Muscle of arm (tissue), 14 donors: ENCODE measurements at places on chromosomes 12 and 14. TPM values are rescaled to one million over a fixed set of nuclear protein-coding genes. Genes with fewer than 3 reads are reported as not detected.

- DNase-seq, result no peak
These were observed 569.9 kb upstream of the MGAT4C start for GRCh38 chr12:86826051-86826450.

DNA sequence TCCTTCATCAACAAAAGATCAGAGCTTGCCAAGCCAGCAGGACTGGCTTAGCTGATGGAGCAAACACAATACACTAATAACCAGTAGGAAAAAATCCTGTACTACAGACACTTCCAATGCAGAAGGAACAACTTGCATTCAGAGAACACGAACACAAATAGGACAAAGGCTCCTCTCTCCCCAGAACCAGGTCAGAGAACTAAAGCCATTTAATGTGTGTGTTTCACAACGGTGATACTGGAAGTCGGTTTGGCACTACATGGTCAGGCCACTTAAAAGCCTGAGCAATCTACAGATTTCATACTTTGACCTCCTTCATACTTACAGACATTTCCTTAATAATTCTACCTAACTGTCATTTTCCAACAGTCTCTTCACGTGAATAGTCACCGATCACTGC, 6.3 kb downstream of the CS start:
- no peak for DNase-seq

- DNase-seq, result no peak
These were observed 95.3 kb upstream of the MED13L start for GRCh38 chr12:116372815-116373214.

GRCh38 chr14:96705422-96706092, 91.6 kb upstream of the VRK1 start:
- DNase-seq, result no peak

DNA sequence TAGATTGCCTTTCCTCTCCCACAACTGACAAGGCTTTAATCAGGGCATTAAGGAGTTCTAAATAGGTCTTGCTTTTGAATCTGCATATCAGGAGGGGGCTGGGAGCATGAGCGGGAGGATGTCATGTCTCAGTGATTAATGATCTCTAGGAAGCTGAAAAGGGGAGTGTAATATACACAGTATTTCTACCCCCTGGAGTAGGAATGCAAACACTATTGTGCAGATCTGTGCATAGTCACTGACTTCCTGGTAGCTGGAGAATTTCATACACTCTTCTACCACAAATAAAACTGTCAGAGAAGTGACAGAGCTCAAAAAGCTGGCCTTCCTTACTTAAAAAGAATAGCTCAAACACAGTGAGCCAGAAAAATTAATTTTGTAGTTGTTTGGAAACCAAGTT, 65.8 kb downstream of the RIC8B start:
- no peak for DNase-seq

- no peak for DNase-seq
These were observed 3.1 kb upstream of the ATXN3 start for GRCh38 chr14:92109490-92109889.

DNA sequence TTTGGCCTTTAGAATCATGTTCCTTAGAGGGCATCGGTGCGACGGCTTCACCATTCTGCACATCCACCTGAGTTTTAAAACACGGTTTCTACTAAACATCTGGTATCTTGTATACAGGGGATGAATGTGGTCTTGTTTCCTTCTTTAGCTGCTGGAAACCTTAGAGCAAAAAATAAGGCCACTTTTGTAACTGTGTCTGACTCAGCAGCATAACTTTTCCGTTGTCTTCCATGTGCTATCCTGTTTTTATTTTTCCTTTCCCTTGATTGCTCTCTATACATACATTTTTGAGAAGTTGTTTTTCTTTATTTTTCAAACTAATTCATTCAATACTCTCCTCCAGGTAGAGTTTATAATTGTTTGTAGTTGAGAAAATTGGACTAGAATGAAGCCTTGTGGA, 108.8 kb upstream of the PCED1B start:
- no peak for DNase-seq

DNA sequence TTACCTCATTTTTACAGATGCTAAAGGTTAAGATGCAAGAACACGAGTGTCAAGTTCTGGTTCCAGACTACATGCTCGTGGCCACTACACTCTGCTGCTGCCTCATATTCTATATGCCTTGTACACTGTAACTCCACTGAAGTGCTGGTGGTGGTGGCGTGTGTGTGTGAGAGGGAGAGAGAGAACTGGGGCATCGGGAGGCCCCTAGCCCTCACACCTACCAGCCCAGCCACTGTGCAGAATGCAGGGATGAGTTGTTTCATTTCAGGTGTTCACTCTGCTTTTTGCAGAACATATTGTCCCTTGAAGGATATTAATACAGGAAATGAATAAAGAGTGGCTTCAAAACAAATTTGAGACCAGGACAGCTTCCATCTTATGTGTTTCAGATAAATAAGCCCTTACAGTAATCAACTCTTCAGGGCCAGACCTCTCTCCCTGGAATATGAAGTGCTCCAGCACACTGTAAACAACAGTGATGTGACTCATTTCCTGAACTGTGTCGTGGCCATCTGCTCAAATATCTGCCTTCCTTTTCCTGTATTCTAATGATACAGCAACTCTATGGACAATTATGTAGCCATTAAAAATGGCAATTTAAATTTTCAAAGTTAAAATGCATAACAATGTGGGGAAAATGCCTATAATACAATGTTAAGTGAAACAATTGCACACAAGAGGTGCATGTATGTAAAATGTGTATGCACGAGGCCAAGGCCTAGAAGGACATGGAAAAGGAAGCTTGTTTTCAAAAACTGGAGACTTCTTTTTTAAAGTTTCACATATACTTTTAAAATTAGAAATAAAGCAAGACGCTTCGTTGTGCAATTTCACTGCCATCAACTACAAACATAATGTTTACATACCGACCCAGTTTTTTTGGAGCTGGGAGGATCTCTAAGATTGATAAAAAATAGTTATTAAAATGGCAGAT, 215.4 kb downstream of the PELI2 start:
- DNase-seq, result no peak

The EPYC gene
- not detected for polyA plus RNA-seq

The MIPOL1 gene
- 6.4 TPM for polyA plus RNA-seq
